ENCODE measurements at places on chromosomes 13 and 19.
A peak's percentile ranks its signal among the peaks of the same experiment; 100 is the strongest.

- no peak for DNase-seq
Observed at GRCh38 chr19:55606471-55606787, 982 bp downstream of the ZNF865 start.

DNA sequence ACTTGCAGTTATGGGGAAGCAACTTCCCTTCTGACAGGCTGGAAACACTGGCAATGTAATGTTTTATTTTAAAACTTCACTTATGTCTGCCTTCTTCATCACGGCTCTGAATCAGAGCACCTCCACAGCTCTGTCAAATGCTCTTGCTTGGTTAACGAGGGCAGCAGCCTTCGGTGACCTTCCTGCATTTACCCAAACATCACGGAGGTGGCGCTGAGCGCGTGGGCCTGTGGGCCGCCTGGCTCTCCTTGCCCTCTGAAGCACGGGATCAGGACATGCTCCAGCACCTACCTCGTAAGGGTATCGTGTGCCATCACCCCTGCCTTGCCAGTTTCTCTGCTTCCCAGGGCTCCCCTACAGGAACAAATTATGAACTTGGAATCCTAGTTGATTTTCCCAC is 310.0 kb downstream of the TEX29 start:
- DNase-seq, result no peak

- DNase-seq, result no peak
Observed at GRCh38 chr19:3213159-3213558, 11.3 kb upstream of the CELF5 start.

DNA sequence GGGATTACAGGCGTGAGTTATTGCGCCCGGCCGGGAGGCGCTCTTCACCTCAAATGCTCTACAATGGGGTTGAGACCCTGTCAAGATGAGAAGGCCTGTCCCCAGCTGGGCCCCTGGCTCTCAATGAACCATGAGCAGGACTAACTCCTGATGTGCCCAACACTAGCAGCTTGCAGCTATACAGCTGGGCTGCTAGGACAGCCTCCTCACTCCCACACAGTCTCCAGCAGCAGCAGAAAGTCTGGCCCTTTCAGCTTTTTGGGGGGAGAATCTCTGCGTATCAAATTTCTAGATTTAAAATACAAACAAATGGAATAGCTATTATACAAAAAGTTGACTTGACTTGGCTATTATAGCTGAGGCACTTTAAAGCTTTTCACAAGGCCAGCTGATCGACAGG is 30.2 kb downstream of the TMTC4 start:
- DNase-seq, result no peak

GRCh38 chr19:956766-957440 is 27.2 kb upstream of the WDR18 start:
- DNase-seq, result no peak

DNA sequence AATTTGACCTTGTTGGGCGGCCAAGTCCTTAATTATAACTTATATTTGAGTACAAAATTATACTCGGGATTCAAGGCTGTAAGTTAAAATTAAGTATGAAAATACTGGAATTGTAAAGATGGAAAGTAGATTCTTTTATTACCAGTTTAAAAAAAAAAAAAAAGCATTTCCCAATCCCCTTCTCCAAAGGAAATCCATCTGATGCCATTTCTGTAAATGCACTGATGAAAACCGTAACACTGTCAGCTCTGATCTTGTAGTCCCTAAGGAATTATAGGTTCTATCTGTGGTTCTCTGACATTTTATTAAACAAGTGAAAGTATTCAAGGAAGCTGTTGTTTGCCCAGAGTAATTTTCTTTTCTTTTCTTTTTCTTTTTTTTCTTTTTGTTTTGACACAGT is 41.6 kb upstream of the HNRNPA1L2 start:
- DNase-seq, result no peak

GRCh38 chr13:21124852-21125251 is 51.5 kb downstream of the SKA3 start:
- DNase-seq, result peak; percentile 12

DNA sequence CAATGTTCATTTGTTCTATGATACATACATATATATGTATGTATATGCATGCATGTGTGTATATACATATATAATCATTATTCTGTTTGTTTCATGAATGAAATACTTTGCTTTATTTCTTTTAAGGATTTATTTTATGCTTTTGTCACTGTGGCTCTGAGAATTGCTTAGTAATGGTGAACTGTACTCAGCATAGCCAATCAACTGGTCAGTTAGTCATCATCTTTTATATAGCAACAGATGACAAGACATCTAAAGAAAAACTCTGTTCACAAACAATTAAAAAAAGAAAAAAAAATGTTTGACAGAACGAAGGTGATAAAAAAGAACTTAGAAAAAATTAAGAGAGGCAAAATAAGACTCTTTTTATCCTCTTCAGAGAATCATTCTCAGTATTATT is 1440.3 kb downstream of the PCDH9 start:
- DNase-seq, result no peak

DNA sequence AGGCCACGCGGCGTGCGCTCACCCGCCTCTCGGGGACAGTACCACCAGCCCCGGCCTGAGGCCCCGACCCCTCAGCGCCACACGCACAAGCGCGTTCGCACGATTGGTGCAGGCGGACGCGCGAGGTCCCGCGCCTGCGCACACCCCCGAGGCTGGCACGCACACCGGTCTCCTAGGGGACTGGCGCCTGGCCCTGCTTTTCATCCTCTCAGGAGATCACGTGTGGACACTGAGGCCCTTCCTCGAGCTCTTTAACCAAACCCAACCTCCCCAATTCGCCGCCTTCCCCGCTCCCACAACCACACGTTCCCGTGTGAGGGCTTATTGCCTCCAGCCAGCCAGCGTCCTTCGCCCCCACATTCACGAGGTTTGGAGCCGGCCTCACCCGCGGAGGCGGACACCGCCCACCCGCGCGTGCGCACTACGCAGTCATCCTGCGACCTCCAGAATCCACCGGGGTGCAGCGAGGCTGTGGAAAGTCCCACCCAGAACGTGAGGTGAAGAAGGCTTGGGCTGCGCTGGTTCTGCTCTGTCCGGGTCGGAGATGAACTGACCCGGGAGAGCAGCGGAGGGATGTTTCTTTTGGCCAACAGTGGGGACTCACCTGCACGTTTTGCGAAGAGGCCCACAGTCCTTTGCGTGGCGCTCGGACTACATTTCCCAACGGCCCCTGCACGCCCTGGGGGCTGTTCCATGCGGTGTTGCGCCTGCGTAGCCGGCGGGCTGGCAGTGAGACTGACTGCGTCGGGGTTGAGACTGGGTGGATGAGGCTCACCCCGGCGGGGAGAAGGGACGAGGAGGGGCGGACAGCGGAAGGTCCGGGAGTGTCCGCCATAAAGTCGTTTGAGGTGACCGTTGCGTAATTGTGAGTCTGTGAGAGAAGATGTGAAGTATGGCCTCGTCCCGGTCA is 539 bp upstream of the ZNF667 start:
- peak; percentile 91 for DNase-seq

GRCh38 chr19:42528354-42529247 is at the start of gene CEACAM1:
CEACAM1 (minus strand) TSS chr19:42528481; CDS start chr19:42528374, 107 bp downstream.
- no peak for DNase-seq

GRCh38 chr19:3538258-3538929 is 580 bp upstream of the TEKTIP1 start:
- peak; percentile 61 for DNase-seq

DNA sequence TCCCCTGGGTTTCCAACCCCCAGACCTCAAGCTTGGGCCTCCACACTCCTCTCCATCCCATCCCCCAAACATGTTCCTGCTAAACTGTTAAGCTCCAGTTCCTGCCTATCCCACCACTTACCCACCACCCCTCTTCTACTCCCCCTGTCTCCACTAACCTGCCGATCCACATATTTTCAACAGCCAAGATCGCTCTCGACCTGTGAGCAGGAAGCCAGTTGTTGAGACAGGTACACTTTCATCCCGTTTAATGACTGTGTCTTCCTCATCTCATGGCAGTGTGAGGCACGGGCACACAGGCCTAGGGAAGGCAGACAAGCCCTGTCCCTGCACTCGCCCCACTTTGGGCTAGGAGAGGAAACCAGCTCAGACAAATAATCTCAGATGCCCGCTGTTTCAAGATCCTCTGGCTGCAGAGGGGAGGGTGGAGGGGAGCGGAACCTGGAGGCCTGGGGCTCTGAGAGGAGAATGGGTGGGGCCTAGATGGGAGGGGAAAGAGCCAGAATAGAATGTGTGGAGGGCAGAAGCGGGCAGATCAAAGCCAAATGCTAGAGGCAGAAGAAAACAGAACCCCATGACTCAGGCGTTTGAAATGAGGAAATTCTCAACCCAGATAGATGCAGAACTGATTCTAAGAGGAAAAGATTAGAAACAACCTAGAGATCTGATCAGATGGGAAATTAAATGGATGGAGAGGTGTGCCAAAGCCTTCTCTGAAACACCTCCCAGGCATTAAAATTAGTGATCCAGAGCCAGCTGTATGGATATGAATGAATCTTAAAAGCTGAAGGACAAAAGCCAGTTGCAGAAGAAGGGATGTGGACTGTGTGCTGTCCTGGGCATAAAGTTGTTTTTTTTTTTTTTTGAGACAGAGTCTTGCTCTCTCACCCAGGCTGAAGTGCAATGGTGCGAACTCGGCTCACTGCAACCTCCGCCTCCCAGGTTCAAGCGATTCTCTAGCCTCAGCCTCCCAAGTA is 16.9 kb upstream of the CYP2S1 start:
- DNase-seq, result no peak

DNA sequence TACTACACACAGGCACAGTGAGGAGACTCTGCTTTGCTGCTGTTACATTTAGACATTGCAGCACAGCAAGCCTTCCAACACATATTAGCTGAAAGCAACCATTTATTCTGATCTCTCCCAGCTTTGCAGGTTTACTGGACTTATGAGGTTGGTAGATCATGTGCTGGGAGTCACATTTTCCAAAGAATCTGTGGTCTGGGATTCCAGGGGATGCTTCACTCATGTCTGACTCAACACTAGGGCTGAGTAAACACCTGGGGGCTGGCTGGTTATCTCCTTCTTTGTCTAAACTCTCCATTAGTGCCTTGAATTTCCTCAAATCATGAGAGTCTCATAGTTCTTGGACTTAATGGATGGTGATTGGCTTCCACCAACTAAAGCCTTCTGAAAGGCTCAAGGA is 5.4 kb upstream of the LGALS13 start:
- no peak for DNase-seq

- no peak for DNase-seq
Observed at GRCh38 chr13:52954838-52955237, 73.8 kb upstream of the OLFM4 start.

GRCh38 chr19:16024266-16025107 is 51.8 kb upstream of the TPM4 start:
- DNase-seq, result no peak

DNA sequence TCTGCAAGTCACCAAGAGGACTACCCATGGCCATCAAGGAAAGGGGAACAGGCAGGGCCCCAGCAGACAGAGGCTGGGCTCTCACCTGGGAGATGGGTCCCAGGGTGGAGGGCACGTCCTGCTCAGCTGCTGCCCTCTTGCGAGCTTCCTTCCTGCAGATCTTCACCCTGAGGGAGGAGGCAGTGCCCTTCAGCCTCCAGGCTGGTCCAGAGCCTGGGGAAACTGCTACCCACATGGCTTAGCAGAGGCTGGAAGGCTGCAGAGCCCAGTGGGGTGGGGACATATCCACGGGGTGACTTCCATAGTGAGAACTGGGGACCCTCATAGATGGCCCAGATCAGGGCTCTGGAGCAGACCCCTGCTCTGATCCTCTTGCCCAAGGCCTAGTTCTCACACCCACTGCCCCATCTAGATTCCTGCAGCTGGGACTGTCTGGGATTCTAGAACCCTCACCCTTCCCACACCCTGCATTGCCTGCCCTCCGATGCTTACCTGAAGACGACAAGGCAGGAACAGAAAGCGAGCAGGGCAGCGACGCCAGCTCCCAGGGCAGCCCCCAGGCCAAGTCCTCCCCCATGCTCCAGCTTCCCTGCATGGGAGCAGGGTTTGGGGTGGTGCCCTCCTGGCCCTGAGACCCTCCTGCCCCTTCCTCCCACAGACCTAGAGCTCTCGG is 9.0 kb downstream of the SIGLEC11 start:
- no peak for DNase-seq

- DNase-seq, result no peak
Observed at GRCh38 chr19:32977280-32977679, 5.2 kb downstream of the FAAP24 start.

- DNase-seq, result no peak
Observed at GRCh38 chr13:36763126-36763722, 55.8 kb upstream of the RFXAP start.

- no peak for DNase-seq
Observed at GRCh38 chr13:94268661-94269060, 210.8 kb downstream of the DCT start.

- no peak for DNase-seq
Observed at GRCh38 chr13:27170221-27170515, 1.4 kb downstream of the USP12 start.

- no peak for DNase-seq
Observed at GRCh38 chr13:77456271-77456670, 79.2 kb upstream of the SCEL start.

- DNase-seq, result peak; percentile 69
Observed at GRCh38 chr19:1214862-1215731, 9.5 kb downstream of the STK11 start.

GRCh38 chr19:53091413-53092254 is 11.6 kb downstream of the ZNF160 start:
- peak; percentile 19 for DNase-seq

DNA sequence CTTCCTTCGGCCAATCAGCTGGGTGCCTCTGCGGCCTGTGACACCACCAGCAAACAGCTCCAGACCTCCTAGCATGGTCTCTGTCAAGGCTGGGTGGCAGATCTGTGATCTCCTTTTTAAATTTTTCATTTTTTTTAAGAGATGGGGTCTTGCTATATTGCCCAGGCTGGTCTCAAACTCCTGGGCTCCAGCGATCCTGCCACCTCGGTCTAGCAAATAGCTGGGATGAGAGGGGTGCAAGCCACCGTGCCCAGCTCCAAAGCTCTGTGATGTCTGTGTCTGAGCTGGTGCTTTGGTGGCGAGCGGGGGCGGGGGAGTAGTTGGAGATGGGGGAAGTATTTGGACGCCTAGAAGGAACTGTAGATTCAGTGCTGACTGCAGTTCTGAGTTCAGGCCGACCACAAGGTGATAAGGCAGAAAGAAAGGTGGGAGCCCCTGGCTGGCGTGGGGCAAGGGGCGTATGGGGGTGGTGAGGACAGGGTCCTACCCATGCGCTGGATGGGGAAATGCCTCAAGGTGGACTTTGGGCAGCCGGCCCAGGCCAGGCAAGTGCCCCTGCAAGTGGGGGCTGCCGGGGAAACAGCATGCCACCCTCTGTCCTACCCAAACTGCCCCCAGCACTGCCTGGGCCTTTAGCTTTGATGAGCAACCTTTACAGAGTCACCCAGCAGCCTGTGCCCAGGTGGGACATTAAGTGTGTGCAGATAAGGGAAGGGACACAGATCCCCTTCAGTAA is 5.5 kb downstream of the DPP9 start:
- peak; percentile 72 for DNase-seq

- no peak for DNase-seq
Observed at GRCh38 chr19:16441661-16442162, 30.1 kb downstream of the EPS15L1 start.

All from posterior cingulate gyrus (tissue), 11 donors.